ENCODE measurements at places on chromosomes 5 and 9.

- no peak for DNase-seq
These were observed 257.1 kb downstream of the SAXO1 start for GRCh38 chr9:18775930-18776329.

- no peak for DNase-seq
These were observed 526.4 kb downstream of the NR2F1-AS1 start for GRCh38 chr5:93054424-93055163.

- DNase-seq = no peak
These were observed 21.6 kb upstream of the EXOC3 start for GRCh38 chr5:421287-421880.

- DNase-seq = no peak
These were observed 34.7 kb downstream of the ADAM19 start for GRCh38 chr5:157540707-157541446.

DNA sequence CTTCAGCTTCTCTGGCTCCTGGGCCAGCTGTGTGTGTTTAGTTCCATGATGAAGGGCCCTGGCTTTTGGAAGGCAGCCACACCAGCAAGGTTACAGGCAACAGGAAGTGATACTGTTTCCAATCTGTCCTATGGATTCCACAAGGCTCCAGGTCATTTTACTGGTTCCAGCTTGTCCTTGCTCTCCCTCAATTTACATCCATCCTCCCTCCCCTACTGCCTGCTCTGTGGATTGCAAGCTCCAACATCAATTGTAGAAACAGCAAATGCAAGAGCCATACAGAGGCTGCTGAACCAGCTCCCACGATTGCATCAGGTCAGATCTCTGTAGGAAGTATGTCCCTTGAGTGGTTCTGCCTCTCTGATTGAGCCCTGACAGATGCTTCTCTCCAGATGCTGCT lies 409.8 kb downstream of the NTRK2 start:
- no peak for DNase-seq

GRCh38 chr5:150346592-150346991 lies 10.9 kb upstream of the TCOF1 start:
- no peak for DNase-seq

- DNase-seq = peak; percentile 69
These were observed at the start of gene PHYKPL for GRCh38 chr5:178232124-178232919. PHYKPL (minus strand) TSS chr5:178232802; CDS start chr5:178232550, 252 bp downstream.

- no peak for DNase-seq
These were observed 48.2 kb downstream of the EQTN start for GRCh38 chr9:27248702-27249101.

- DNase-seq = no peak
These were observed 198.9 kb downstream of the NXNL2 start for GRCh38 chr9:88733651-88734421.

- no peak for DNase-seq
These were observed 181.6 kb downstream of the AOPEP start for GRCh38 chr9:94908011-94908563.

GRCh38 chr5:60260658-60261057 lies 367.1 kb upstream of the PDE4D start:
- no peak for DNase-seq

GRCh38 chr5:61617039-61617438 lies 285.0 kb downstream of the ZSWIM6 start:
- no peak for DNase-seq

DNA sequence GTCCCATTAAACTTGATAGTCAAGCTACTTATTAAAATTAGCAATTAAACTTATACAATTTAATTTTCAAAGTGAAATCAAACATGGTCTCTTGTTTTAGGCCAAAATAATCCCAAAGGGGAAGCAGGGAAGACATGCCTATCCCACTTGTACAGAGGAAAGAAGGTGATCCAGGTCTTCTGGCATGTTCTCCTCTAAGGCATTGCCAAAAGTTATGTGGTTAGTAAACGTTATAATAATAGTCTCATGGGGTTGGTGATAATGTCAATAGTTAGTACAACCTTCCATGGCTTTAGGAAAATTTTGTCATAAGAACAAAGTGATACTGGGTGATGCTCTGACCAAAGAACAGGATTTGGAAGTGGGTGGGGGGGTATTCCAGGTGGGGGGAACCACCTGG lies 52.8 kb downstream of the ROR2 start:
- DNase-seq = no peak

DNA sequence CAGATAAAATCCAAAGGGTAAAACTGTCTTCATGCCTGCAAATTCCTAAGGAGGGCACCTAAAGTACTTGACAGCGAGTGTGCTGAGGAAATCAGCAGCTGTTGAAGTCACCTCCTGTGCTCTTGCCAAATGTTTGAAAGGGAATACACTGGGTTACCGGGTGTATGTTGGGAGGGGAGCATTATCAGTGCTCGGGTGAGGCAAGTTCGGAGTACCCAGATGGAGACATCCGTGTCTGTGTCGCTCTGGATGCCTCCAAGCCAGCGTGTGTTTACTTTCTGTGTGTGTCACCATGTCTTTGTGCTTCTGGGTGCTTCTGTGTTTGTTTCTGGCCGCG lies 727 bp upstream of the ADRB2 start:
- DNase-seq = no peak

- DNase-seq = no peak
These were observed 75.1 kb upstream of the PCAT7 start for GRCh38 chr9:94479757-94480156.

GRCh38 chr9:99405359-99405758 lies 183.3 kb downstream of the SEC61B start:
- DNase-seq = no peak

- peak; percentile 44 for DNase-seq
These were observed 292.1 kb upstream of the ELAVL2 start for GRCh38 chr9:24118190-24118589.

- DNase-seq = peak; percentile 78
These were observed 206.6 kb upstream of the HAPLN1 start for GRCh38 chr5:83927140-83927733.

- DNase-seq = peak; percentile 13
These were observed 28.0 kb upstream of the DAP start for GRCh38 chr5:10789021-10789420.

- DNase-seq = no peak
These were observed 90.6 kb downstream of the PTCD2 start for GRCh38 chr5:72410688-72411295.

- DNase-seq = no peak
These were observed 173.8 kb downstream of the MCTP1 start for GRCh38 chr5:95111141-95111540.

DNA sequence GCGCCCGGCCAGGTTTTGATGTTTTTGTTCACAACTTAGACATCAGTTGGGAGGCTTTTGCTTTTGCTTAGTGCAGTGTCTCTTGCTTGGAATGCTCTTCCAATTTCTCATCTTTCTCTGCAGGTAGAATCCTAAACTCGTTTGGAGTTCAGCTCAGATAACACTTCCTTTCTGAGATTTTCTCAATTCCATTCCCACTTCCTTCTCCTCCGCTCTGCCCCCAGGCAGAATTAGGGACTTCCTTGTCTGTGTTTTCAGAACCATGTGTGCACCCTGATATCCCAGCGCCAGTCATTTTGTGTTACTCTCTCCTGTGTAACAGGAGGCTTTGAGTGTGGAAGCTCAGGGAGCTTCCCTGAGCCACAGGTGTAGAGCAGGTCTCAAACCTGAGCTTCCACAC lies 171.0 kb downstream of the INSYN2B start:
- no peak for DNase-seq

GRCh38 chr5:113195251-113195650 lies 218.7 kb downstream of the DCP2 start:
- DNase-seq = no peak

GRCh38 chr5:43638546-43638945 lies 35.6 kb downstream of the NNT start:
- DNase-seq = no peak

DNA sequence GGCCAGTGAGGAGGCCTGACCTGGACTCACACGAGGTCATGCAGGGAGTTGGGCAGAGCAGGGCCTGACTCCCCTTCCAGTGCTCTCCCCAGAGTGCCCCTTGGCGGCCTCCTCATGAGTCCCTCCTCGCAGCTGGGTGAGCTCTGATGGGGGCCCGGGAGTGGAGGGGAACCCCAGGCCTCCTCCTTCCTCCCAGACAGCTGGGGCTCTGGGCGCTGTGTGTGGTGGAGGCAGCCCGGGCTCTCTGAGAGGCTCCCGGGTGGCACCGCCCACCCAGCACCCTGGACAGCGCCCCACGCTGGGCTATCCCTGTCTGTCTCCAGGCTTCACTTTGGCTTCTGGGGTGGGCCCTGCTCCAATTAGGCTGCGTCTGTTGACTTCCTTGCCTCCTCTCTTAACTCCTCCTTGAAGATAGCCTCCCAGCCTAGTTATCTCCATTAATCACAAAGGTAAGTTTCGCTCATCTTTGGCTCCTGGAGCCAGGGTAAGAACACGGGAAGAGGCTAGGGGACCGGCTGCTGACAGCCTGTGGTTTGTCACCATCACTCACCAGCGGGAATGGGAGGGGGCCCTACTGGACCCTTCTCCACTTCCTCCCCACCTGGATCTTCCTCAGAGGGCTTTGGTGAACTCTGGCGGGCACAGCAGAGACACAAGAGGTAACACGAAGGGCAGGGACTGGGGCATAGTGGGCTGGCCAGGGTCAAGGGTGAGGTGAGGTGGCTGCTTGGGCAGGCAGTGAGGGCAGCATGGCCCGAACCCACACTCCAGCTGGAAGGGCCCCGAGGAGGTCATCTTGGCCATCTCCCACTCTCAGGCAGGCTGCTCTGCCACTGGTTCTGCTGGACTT lies 13.1 kb downstream of the PSD2 start:
- no peak for DNase-seq

DNA sequence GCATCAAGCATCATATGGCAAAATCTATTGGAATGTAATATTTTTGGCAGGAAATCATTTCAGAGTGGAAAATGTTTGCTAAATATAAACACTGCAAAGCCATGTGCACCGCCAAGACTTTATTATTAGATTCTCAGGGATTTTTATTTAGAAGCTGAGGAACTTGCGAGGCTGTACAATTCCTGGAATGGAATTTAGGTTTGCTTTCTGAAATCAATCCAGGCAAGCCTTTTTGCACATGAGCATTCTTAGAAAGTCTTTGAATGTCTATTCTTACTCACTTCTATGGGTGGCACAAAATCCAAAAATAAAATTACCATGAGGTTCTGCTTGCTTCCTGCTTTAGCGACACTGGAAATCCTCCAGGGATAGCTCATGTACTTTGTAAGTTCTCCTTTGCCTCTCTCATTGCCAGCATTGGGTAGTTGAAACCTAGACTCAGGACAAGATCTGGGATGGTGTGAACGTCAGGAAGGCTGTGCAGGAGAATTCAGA lies 71.5 kb upstream of the PALM2AKAP2 start:
- no peak for DNase-seq

GRCh38 chr9:37990404-37991015 lies 78.5 kb downstream of the SHB start:
- DNase-seq = no peak

DNA sequence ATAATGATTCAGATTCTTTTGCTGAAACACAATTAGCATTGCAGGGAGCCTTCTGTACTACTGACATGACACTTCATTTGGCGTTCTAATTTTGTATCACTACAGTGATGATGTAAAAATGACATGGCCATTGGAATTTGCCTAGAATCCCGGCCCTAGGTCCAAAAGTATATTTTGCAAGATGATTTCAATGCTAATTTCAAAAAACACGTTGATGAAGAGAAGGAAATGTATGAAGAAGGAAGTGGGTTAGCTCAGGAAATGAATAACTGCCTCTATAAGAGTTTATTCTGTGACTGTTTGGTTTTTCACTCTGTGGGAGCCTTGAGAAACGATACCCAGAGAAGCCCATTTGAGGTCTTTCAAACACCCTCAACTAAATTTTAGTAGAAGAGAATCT lies 59.3 kb downstream of the OSTF1 start:
- no peak for DNase-seq

DNA sequence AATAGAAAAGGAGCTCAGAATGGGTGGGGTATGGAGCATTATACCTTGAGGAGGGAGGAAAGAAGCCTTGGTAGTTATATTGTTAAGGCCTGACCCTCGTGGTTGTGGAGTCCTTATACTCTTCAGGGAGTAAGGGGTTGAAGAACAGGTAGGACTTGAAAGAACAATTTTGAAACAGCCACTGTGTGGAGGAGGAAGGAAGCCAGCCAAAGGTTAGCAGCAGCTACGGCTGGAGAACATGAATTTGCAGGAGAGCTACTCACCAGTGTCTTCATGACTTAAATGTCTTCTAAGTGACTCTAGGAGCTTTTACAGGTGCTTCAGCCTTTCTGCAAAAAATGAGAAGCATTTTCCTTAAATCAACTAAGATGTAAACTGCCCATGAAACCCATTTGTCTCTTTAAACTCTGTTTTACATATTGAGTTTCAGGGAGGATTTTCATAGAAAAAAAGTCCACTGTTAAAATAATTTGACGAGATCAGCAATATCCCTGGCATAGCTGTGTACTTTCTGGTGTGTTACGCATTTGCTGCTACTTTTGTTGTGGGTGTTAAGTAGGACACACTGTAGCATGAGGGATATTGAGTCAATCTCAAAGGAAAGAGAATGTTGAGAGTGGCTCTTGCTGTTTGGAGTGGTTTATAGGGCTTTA lies 110.6 kb upstream of the ELL2 start:
- no peak for DNase-seq

DNA sequence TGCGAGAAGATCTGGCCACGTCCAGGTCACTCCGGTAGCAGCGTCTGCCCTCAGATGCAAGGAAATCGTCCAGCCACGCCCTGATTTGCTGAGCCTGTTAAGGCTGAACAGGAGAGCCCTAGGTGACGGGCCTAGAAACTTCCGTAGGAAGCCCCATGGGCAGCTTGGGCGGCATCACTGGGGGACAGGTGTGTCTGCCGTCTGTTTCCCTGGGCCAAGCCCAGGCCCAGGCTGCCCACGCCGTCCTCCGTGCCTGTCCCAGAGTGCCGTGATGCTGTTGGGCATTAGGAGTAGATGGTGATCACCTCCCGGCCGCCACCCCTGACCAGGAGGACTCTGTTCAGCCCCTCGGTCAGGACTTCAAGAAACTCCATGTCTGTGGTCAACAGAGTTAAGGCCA lies 43.5 kb downstream of the NKD2 start:
- no peak for DNase-seq

DNA sequence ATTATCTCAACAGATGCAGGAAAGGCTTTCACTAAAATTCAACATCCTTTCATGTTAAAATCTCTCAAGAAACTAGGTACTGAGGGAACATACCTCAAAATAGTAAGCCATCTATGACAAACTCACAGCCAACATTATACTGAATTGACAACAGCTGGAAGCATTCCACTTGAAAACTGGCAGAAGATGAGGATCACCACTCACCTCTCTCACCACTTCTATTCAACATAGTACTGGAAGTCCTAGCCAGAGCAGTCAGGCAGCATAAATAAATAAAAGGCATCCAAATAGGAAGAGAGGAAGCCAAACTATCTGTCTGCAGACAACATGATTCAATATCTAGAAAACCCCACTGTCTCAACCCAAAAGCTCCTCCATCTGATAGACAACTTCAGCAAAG lies 203.6 kb upstream of the GRAMD2B start:
- DNase-seq = no peak

- no peak for DNase-seq
These were observed 4.5 kb downstream of the PDE6A start for GRCh38 chr5:149940077-149940574.

- peak; percentile 25 for DNase-seq
These were observed 20.8 kb upstream of the GTF3C5 start for GRCh38 chr9:133009906-133010582.

GRCh38 chr9:99057665-99058625 lies 47.0 kb upstream of the TGFBR1 start:
- DNase-seq = no peak

All from posterior cingulate gyrus (tissue), 11 donors.